Nephron progenitor cell (in vitro differentiated cells): ENCODE measurements at places on chromosomes 16 and 17.

DNA sequence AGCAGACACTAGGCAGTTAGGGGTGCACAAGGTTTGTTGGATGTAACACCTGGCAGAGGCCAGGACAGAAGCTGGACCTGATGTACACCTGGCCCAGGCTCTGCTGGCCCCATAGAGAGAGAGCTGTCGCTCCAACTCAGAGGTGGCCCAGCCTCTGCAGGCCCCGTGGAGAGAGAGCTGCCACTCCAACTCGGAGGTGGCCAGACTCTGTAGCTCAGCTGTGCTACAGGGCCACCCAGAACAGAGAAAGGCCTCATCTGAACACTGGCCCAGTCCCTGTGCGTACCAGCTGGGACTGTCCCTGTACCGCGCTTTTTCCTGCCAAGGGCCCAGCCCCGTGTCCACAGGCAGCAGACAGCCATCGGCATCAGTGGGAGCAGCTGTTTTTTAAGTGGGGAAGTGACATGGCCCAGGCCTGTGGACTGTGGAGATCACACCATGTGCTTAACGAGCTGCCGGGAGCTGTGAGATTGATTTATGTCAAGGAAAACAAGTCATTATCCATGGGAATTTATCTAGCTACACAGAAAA lies 176.4 kb upstream of the CHMP6 start:
- peaks cover 36% of the 10 kb centered on the region for H3K4me1 ChIP-seq
- DNase-seq, result no peak
- no peak overlapping the region for H3K27ac ChIP-seq

GRCh38 chr17:6427279-6427781 lies 7.6 kb downstream of the AIPL1 start:
- H3K4me1 ChIP-seq, result peaks cover 8% of the 10 kb centered on the region
- H3K27ac ChIP-seq, result peak overlapping the region; percentile 18
- no peak overlapping the region for H3K4me3 ChIP-seq
- DNase-seq, result no peak
- no peaks in the 10 kb centered on the region for H3K36me3 ChIP-seq

DNA sequence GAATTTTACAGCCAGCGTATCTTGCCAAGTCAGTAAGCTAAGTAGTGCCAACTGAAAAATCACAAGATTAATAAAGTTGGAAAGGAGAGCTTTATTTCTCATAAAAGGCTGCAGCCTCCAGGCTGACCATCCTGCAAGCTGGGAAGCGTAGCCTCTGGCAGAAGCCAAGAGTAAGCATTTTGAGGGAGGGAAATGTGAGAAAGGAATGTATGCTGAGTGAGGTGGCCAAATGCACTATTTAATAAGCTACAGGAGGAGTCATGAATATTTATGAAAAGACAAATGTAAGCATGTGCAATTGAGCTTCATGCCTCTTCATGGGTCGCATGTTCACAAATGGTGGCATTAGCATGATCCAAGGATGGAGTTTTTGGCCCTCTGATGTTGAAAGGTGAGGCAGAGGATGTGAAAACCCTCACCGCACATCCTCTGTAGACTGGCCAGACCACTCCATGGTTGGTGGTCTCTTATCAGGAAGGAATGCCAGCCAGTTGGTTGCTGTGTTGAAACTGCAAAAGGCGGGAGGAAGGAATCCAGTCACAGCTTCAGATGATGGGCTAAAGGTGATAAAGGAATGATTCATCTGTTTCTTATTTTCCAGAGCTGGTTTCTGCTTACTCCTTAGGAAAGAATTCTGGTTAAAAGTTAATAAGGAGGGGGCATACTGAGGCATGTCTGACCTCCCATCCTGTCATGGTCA lies 9.2 kb downstream of the KRT33B start:
- H3K27ac ChIP-seq, result no peak overlapping the region
- H3K4me3 ChIP-seq, result no peak overlapping the region
- H3K27me3 ChIP-seq, result peaks cover 14% of the 10 kb centered on the region

DNA sequence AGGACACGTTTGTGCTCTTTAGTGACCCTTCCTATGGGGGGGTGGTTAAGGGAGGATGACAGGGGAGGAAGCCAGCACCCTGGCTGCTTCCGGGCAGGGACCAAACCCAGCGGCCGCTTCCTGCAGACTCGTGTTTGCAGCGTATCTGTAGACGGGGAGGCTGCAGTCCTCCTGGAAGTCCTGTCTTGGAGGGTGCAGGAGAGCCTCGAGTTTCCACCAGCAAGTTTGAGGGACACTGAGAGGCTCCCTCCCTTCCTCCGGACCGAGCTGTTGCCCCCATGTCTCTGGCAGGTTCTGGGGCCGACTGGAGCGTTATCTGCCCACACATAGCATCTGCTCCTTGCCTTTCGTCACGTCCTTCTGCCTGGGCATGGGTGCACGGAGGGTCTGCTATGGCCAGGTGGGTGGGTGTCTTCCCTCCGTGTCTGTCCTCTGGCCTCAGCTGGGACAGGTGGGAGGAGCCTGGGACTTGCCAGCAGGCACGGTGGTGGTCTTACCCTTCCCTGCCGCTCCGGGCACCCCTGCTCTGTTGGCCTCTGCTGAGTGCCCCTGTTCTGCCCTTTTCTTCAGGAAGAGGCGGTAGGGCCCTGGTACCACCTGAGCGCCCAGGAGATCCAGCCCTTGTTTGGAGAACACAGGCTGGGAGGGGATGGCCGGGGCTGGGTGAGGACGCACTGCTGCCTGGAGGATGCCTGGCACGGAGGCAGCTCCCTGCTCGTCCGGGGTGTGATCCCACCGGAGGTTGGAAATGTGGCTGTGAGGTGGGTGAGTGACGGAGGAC lies 8.8 kb downstream of the ENGASE start:
- no peaks in the 10 kb centered on the region for H3K27me3 ChIP-seq
- no peak for DNase-seq
- peaks cover 29% of the 10 kb centered on the region for H3K36me3 ChIP-seq
- H3K4me1 ChIP-seq, result peaks cover 5% of the 10 kb centered on the region
- H3K27ac ChIP-seq, result no peak overlapping the region
- H3K4me3 ChIP-seq, result no peak overlapping the region

DNA sequence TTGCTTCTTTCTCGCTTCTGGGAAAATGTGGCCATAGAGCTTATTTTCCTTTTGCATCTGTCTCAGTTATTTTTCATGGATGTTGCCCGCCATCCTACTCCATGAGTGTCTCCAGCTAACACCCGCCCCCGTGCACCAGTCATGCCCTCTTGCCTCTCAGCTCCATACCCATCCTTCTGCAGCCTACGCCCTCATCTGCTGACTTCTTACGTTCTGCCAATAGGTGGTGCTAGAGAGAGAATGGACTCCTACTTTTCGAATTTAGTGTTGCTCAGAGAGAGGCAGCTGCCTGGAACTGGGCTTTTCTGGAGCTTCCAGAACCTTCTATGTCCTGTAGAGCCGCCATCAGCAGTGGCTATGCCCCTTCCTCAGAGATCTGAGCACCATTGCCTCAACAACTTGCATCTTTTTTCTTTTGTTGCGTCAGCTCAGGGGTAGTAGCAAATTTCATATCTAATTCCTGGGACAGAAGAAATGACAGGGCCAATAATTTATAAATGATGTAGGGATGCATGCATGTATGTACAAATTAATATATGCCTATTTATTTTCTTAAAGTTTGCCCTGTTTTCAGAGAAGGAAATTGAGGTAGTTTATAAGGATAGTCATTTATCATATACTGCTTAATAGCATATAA lies 119.7 kb upstream of the MYOCD start:
- no peak overlapping the region for H3K4me3 ChIP-seq
- no peaks in the 10 kb centered on the region for H3K36me3 ChIP-seq
- peaks cover 3% of the 10 kb centered on the region for H3K27me3 ChIP-seq

DNA sequence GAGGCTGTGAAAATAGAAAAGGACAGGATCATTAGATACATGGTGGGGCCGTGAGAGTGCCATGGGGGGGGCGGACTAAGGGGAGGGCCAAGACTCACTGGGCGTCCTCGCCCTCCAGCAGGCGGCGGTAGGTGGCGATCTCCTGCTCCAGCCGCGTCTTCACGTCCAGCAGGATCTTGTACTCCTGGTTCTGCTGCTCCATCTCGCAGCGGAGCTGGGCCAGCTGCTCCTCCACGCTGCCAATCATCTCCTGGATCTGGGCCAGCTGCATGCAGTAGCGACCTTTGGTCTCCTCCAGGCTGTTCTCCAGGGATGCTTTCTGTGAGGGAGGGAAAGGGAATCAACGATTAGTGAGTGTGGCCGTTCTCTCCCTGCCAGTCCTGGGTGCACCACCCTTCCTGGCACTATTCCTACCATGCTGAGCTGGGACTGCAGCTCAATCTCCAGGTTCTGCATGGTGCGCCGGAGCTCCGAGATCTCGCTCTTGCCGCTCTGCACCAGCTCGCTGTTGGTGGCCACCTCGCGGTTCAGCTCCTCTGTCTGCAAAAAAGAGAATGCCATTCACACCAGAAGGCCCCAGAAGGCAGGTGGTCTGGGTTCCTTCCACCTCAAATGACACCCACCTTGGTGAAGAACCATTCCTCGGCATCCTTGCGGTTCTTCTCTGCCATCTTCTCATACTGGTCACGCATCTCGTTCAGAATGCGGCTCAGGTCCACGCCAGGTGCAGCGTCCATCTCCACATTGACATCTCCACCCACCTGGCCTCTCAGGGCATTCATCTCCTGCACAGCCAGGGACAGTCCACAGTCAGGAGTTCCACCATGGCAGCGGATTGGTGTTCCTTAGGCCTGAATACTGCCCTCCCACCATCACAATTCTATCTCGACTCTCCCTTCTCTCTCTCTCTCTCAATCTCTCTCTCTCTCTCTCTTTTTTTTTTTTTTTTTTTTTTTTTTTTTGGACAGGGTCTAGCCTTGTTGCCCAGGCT lies 3.3 kb downstream of the KRT14 start:
- H3K36me3 ChIP-seq, result no peaks in the 10 kb centered on the region
- H3K27ac ChIP-seq, result peak overlapping the region; percentile 87
- H3K27me3 ChIP-seq, result peaks cover 42% of the 10 kb centered on the region
- peaks cover 5% of the 10 kb centered on the region for H3K4me1 ChIP-seq

DNA sequence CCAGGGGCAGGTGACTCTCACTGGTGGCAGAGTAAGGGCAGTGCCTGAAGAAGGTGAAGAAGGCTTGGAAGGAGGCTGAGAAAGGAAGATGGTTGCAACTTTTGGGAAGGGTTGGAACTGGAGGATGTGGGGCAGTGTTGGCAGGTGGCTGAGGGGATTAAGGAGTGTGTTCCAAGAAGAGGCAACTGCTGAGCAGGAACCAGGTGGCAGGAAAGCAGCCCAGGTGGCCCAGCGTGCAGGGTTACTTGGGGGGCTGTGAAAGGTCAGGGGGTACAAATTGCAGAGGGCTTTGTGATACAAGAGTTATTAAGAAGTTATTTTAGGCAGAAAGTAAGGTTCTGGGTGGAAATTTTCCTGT lies 28.6 kb downstream of the WSCD1 start:
- H3K27me3 ChIP-seq, result peaks cover 63% of the 10 kb centered on the region
- H3K4me1 ChIP-seq, result peaks cover 37% of the 10 kb centered on the region
- H3K4me3 ChIP-seq, result no peak overlapping the region
- H3K27ac ChIP-seq, result peak overlapping the region; percentile 43

- H3K27ac ChIP-seq, result no peak overlapping the region
- H3K4me1 ChIP-seq, result peaks cover 6% of the 10 kb centered on the region
- no peak overlapping the region for H3K4me3 ChIP-seq
- DNase-seq, result no peak
- peaks cover 27% of the 10 kb centered on the region for H3K27me3 ChIP-seq
- H3K36me3 ChIP-seq, result no peaks in the 10 kb centered on the region
Measured at GRCh38 chr17:34403006-34403405, 40.0 kb upstream of the CCL1 start.

- H3K27ac ChIP-seq, result no peak overlapping the region
- H3K36me3 ChIP-seq, result peaks cover under 1% of the 10 kb centered on the region
- no peaks in the 10 kb centered on the region for H3K27me3 ChIP-seq
- H3K4me1 ChIP-seq, result no peaks in the 10 kb centered on the region
- no peak for DNase-seq
Measured at GRCh38 chr17:63189930-63190329, 223.9 kb downstream of the TANC2 start.

DNA sequence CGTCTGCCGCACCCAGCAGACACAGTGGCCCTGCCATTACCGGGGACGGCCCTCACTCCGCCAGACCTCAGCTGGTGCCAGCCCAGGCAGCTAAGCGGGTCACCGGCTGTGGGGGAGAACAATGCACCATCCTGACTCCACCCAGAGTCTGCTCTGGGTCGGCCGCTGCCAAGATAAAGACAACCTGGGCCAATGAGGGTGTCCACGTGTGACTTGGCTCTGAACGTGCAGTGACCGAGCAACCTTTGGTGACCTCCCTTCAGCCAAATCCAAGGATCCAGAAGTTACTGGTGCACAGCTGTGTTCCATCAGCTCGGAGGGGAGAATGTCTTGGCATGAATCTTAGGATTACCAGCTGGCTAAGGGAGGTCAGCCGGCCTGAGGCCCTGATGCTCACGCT lies 155.9 kb downstream of the NTN1 start:
- peaks cover 3% of the 10 kb centered on the region for H3K27me3 ChIP-seq
- H3K4me1 ChIP-seq, result peaks cover 37% of the 10 kb centered on the region
- peaks cover 36% of the 10 kb centered on the region for H3K36me3 ChIP-seq
- no peak for DNase-seq
- no peak overlapping the region for H3K27ac ChIP-seq

DNA sequence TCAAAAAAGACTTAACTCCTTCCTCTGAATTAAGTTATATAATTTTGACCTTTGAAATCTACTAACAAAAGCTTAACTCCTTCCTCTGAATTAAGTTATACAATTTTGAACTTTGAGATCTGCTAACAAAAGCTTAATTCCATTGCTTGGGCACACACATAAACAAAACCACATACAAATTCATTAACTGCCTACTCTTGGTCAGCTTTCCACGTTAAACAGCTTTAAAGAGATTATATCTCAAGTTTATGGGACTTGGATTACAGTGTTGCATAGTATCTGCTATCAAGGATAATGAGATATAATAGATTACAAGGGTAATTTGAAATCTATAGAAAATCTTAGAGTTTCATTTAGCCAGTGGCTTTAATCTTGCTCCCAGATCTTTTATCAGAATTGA lies 23.5 kb downstream of the COX10 start:
- H3K27me3 ChIP-seq, result peaks cover 3% of the 10 kb centered on the region
- peaks cover 9% of the 10 kb centered on the region for H3K4me1 ChIP-seq
- no peak overlapping the region for H3K4me3 ChIP-seq
- DNase-seq, result no peak
- H3K36me3 ChIP-seq, result no peaks in the 10 kb centered on the region
